ENCODE measurements at places on chromosomes 2 and 18.

DNA sequence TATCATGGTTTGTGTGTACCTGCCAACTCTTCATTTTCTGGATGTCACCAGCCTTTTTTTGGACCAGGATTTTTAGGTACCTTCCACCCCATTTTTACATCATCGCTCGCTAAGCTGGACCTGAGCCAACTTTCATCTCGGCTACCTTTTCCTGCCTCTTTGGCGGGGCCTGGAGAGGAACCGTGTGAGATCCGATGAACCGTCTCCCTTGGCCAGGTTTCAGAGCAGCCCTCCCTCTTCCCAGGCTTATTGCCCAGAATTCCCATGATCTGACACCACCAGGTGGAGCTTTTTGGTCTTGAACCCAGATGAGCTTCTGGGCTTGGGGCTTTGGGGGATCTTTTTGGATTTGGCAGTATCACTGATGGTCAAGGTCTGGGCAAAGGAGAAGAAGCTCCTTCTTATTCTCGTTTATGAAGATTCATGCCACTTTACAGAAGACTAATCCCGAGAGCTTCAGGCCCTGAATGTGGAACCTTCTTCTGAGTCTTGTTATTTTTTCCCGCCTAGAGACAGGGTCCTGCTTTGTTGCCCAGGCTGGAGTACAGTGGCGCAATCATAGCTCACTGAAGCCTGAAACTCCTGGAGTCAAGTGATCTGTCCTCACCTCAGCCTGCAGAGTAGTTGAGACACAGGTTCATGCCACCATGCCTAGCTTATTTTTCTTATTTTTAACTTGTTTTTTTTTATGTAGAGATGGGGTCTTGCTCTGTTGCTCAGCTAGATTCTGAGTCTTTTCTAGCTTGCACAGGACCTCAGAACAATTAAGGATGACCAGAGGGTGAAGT, 50.4 kb downstream of the GATA6 start:
- no peak for DNase-seq

DNA sequence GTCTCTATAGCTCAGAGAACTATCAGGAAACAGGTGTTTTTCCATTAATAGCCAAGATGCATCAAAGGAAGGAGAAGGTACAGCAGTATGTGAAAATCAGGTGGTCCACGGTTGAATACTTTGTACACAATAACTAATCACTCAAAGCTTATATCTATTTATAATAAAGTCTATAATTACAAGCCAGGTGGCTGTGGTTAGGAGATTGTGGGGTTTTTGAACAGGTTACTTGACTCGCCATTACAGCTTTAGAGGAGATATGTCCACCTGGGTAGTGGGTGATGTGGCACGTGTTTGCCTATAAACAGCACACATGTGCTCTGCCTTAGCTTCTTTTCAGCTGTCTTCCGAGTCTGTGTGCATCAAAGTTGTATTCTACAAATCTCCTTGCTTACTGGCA, 892.2 kb upstream of the ZEB2 start:
- no peak for DNase-seq

DNA sequence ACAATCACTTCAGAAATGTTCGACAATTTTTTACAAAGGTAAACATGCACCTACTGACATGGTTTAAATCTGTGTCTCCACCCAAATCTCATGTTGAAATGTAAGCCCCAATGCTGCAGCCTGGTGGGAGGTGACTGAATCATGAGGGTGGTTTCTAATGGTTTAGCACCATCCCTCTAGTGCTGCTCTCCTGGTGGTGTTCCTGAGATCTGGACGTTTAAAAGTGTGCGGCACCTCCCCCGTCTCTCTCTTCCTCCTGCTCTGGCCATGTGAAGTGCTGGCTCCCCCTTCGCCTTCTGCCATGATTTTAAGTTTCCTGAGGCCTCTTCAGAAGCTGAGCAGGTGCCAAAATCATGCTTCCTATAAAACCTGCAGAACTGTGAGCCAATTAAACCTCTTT, 28.3 kb downstream of the MAP3K2 start:
- DNase-seq = no peak

DNA sequence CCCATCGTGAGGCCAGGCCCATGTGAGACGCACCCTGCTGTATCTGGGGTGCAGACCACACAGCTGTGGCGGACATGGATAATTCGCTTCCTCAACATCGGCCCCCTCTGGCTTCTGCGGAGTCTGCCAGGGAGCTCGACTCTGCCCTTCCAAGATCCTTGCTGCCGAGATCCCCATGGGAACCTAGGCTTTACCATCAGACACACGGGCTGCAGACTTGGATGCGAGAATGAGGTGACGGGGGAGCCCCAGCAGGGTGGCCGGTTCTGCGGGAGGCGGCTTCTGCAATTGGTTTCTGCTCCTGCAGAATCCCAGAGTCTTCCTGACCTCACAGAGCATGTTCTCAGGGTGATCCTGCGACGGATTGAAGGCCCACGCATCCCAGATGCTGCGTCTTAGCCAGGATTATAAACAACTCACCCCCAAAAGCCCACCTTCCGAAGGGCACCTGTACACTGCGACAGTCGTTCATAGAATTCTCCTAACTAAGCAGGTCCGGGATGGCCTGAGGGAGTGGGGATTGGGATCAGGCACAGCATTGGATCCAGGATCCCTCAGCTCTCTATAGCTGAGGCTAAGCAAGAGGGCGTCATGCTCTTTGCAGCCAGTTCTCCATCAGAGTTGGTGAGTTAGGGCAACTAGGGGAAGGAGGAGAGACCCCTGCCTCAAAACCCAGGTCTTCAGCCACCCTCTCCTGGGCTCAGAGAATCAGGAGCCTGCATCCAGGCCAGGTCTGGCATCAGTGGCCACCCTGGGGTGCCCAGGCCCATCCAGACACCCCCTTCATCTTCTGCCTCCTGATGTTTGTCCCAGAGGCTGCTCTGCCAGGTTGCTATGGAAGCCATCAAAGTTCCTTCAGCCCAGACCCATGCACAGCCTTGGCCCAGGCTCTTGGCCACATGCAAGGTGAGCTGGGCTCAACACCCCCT, 74.7 kb upstream of the SNTG2 start:
- no peak for DNase-seq

GRCh38 chr2:46066601-46067000, 230.6 kb upstream of the EPAS1 start:
- DNase-seq = no peak

DNA sequence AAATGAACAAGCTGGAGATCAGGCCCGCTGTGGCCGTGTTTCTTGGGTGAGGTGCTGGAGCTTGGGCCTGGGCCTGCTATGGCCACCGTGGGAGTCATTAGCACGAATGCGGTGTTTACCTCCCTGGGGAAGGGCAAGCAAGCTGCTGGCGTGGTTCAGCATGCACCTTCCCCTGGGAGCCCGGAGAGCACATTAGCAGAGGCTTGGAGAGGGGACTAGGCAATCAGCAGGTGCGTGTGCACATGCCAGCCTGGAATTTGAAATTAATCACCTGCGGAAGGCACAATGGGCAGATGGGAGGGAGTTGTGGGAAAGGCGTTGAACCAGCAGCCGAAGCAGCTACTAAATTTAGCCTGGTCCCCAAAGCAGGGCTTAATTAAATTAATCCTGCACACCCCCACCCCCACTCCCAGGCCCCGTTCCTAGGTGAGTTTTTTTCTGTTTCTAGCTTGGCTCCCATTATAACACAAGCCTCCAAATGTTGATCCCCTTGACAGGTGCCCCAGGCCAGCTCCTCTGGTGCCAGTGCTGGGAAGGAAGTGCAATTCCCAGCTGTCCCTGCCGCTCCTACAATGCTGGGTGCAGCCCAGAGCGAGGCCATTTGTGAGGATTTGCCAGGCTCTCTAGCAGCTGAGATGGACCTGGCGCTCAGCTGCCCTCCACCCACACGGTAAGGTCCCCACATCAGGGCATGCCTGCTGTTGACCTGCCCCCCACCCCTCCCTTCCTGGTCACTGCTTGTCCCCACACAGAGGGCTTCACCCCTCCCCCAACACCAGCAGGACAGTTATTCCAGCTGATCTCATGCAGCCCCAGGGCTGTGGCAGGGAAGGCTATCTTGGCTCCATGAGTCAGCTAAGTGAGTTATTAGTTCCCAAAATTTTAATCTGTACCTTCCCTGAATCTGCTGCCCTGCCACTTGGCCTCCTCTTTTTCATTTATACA, 115.0 kb downstream of the ZBTB7C start:
- DNase-seq = no peak

- no peak for DNase-seq
Observed at GRCh38 chr18:68509902-68510301, 205.0 kb downstream of the TMX3 start.

DNA sequence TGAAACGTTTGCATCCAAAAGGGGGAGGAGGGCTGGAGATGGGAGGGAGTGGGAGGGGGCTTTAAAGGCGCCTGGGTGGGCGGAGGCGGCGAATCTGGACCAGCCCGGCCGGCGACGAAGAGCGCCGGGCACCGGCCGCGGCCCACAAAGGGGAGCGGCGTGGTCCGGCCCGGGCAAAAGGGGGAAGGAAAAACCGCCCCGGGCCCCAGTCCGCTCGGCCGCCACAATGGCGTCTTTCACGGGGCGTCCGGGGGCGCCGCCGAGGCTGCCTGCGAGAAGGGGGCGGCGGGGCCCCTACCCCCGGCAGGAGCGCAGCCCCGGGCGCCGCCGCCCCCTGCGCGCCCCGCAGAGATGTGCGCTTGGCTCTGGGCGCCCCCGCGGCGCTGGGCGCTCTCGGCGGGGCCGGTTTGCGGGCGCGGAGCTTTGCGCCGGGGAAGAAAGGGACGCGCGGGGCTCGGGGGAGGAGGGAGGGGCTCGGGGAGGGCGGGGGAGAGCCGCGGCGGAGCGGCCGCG, 108.1 kb upstream of the KCTD1 start:
- no peak for DNase-seq

DNA sequence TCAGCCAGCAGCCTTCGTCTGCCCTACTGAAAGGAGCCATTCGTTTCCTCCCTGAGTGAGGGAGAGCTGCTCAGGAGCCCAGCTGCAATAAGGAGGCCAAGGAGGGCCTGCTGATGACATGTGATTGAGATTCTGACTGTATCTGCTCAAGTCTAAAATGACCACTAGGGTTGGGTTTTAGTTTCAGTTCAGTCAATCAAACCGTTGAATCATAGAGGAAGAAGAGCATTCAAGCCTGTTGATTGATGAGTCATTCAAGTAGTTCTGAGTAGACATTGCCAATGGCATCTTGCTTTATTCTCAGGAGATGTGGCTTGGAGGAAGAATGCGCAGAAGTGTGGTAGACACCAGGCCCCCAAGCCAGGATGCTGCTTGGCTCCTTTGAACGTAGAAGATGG, 19.9 kb upstream of the BCL2L11 start:
- DNase-seq = no peak

GRCh38 chr18:79890674-79891073, 60.8 kb downstream of the SLC66A2 start:
- no peak for DNase-seq

- DNase-seq = no peak
Observed at GRCh38 chr2:107961395-107961794, 24.9 kb upstream of the SLC5A7 start.

GRCh38 chr2:51084750-51085149, 52.8 kb upstream of the NRXN1 start:
- DNase-seq = no peak

GRCh38 chr2:146597291-146597690, 1247.5 kb upstream of the ACVR2A start:
- DNase-seq = no peak

- no peak for DNase-seq
Observed at GRCh38 chr18:7117390-7118355, at the start of gene LAMA1. Gene LAMA1, minus strand, starts transcription at chr18:7117797. Its CDS starts 77 bp downstream, at chr18:7117720.

- DNase-seq = no peak
Observed at GRCh38 chr2:173580956-173581355, 226.3 kb downstream of the CDCA7 start.

DNA sequence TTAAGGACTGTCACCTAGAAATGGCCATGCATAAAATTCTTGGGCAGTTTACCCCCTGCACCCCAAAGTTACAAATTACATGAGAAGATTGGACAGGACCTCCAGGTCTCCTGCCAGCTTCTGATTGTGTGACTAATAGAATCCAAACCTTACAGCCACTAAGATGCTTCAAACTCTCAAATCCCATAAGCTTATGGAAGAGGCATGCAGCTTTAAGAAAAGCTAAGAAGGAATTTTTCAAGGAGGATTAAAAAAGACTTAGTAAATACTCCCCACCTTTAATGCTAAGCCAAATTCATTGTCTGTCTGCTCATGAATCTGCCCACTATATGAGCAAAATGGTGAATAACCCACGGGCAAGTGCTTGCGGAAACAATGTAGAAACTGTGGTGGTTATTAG, 86.3 kb downstream of the MAIP1 start:
- DNase-seq = no peak

- no peak for DNase-seq
Observed at GRCh38 chr18:57730146-57730545, 73.0 kb downstream of the ATP8B1 start.

- DNase-seq = no peak
Observed at GRCh38 chr18:25225151-25225550, 126.8 kb downstream of the ZNF521 start.

DNA sequence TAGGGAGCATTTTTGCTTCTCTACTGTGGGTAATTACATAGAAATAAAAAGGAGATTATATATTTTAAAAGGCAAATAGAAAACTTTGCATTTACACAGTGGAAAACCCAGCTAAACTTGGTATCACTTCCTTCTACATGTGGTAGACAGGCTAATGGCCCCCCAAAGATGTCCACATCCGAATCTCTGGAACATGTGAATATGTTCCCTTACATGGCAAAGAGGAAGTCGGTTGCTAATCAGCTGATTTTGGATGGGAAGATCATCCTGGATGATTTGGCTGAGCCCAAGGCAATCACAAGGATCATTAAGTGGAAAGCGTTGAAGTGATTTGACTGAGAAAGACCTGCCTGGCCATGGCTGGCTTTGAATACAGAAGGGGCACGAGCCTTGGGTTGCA, 26.2 kb downstream of the CREG2 start:
- no peak for DNase-seq

GRCh38 chr2:154762638-154763037, 64.1 kb downstream of the KCNJ3 start:
- DNase-seq = no peak

- DNase-seq = no peak
Observed at GRCh38 chr2:133480707-133481429, 87.4 kb downstream of the NCKAP5 start.

DNA sequence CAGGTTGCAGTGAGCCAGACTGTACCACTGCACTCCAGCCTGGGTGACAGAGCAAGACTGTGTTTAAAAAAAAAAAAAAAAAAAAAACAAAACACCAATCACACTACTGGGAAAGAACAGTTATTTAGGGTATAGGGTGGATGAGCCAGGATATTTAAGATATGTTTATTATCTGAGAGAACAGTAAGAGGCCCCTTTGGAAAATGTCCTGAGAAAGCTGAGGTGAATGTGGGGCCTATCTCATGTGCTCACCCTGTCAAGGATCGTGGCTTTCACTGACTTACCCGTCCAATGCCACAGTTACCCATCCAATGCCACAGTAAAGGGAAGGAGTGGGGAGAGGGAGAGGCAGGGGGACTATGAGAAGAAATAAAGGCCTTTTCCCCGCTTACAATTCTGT, 19.9 kb upstream of the ENOSF1 start:
- no peak for DNase-seq

DNA sequence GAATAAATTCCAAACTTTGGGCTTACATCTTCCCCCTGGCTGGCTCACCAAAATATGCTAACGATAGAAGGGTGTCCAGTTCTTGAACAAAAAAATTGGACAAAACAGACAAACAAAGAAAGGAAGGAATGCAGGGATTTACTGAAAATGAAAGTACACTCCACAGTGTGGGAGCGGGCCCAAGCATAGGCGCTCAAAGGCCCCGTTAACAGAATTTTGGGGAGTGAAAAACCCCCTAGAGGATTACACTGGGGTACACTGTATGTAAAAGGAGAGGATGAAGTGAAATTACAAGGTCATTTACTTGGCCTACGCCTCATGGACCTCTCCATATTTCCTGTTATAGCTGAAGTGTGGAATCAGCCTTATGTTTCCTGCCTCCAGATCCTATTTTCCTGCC, 899.7 kb downstream of the DSC3 start:
- no peak for DNase-seq
